ENCODE measurements at places on chromosomes 2 and 18. TPM values are rescaled to one million over a fixed set of nuclear protein-coding genes. Genes with fewer than 3 reads are reported as not detected.
A peak's percentile ranks its signal among the peaks of the same experiment; 100 is the strongest.

DNA sequence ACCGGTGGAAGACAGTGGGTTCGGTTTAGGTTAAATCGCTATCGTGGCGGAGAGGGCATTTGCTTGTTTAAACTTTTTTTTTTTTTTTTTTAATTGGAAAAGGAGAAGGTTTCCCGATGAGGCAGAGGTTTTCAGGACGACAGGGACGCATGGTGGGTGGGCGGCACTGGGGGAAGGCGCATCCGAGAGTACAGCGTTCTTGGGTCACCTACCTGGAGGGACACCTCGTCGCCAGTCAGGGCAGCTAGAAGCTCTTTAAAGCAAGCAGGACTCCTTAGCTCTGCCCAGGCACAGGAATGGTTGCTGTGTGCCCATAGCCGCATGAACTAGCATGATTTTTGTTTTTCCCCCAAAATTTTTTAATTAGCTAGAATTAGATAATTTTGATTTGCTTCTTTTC lies 437 bp downstream of the LDLRAD4 start:
- no peak for DNase-seq

The GPR35 gene
- 2.5 TPM for polyA plus RNA-seq

The ABCB11 gene
- not detected for polyA plus RNA-seq

DNA sequence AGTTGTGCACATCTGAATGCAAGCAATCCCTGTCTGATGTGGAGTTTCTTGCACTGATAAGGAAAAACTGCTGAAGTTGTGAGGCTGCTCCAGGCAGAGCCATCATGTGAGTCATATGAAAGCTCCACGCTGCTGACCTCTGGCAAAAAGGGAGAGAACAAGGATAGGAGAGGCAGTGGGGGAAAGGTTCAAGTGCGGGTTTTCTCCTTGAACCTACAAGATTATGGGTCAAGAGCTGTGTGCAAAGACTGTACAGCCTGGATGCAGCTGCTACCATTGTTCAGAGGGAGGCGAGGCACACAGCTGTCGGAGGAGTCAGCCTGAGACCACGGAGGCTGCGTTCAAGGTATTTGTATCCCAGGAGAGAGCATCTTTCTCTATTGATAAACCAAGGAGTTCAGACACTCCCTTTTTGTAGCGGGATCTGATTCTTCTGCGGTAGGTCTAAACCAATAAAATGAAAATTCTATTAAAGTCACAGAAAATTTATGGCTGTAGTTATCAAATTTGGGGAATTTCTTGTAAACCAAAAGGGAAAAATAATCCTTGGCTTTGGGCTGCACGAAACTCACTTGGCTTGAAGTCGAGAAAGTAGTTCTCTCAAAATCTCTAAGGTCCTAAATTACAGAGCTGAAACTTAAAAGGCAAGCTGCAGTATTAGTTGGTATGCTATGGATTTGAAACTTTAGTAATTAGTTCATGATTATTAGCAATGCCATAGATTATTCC lies at the start of gene CDK15:
TSS of gene CDK15 (plus strand) at position 96 of the 729 bp plus-strand sequence. CDS start at position 224, 128 bp downstream.
- peak; percentile 57 for DNase-seq

DNA sequence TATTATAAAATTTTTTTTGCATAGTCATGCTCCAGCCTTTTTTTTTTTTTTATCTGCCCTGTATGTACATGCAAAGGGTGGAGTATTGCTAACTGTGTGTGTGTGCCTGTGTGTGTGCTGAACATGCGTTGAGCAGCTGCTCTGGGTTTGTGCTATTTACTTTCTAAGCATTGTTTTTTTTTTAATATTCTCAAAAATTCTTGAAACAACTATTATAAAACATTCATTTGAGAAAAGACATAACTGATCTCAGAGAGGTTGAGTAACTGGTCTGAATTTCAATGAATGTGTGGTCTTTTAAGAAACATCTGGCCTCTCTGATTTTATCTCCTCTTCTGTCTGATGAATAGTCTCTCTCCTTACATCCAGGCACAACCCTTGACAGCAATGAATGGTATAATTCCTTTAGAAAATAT lies 366.0 kb upstream of the SLC14A2 start:
- no peak for DNase-seq

The POTEJ gene
- polyA plus RNA-seq = not detected

The CCDC150 gene
- polyA plus RNA-seq = 26.9 TPM

DNA sequence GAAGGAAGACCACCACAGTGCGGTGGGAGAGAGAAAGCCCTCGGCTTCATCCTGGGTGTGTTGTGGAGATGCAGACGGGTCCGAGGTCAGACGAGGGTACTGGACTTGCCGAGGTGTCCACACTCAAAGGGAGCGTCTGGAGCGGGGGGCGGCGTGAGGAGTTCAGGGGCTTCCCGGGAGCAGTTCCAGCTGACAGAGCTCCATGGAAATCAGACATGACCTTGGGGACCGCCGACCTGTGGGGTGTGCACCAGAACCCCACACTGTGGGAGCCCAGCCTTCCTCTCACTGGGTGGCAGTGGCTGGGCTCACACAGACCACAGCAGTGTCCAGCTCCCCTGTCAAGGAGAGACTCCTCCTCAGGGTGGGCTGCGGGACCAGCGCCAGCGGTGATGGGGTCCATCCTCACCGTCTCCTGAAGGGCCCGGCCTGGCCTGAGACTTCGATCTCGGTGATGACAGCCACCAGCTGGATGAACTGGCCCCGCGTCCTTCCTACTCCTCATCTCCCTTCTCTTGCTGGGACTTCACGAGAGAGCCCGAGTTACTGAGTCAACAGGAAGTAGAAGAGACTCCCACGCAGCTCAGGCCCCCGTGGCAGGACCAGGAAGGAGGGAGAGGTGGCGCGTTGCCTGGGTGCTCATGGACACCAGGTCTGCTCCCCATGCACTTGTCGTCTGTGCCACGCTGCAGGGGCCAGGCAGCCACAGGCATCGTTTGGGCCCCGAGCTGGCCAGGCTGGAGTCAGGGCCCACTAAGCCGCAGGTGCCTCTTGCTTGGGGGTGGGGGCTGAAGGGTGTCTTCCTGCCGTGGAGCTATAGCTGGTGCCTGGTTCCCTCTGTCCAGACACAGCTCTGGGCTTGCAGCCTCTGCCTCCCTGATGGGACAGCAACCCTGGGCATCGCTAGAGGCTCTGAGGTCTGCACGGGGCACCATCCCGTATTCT lies 101.9 kb upstream of the CTDP1 start:
- peak; percentile 69 for DNase-seq

DNA sequence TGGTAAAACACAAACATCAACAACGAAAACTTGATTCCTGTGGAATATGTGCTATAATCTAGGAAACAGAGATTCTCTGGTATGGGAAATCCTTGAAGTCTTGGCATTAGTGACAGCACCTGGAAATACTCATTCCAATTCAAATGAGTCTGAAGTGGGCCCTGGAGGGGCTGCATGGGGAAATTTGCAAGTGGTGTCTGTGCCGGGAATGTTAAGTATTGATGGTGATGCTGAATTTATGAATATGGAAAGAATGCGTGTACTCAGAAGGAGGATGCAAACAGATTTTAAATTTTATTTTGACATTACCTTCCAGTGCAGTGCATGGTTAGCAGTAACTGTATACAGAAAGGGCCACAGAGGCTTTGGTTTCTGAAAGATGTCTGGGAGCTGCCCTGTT lies 37.2 kb downstream of the PTPRM start:
- no peak for DNase-seq

- DNase-seq = no peak
Observed at GRCh38 chr2:85257970-85258605, 69.7 kb downstream of the TGOLN2 start.

DNA sequence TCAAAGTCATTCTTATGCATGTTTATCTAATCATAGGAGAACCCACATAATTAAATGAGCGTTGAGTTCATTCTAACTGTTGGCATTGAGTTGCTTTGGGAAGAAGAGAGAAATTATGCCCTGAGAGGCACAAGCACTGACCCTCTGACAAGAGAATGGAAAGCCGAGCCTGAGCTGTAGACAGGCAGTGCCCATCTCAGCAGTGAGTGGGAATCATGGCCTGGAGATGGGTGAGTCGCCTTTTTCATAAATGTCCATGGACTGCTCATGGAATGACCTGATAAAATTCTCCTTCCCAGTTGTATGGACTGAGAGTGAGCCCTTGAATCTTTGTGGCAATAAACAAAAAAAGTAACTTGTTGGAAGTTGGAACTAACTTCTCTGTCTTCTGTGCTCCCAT lies 21.4 kb upstream of the MYO3B start:
- no peak for DNase-seq

The PPP1R1C gene
- polyA plus RNA-seq = 2.1 TPM

The SERPINB11 gene
- polyA plus RNA-seq = not detected

- no peak for DNase-seq
Observed at GRCh38 chr18:35511428-35511827, 13.7 kb upstream of the INO80C start.

DNA sequence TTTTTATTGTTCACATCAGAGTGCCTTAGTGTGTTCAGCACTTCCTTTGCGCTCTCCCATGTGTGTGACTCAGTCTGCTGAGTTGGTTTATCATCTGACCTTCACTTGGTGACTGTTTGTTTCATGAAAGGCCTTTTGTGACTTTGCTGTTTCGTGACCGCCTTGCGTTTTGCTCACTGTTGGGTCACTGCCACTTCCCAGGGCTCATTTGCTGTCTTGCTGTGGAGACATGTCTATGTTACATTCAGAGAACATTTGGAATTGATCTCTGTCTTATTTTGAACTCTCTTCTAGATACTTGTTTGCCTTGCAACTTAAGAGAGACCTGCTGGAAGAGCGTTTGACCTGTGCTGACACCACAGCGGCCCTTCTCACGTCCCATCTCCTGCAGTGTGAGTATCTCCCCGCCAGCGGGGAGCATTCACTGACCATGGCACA lies 54.7 kb downstream of the FARP2 start:
- no peak for DNase-seq

The MYCN gene
- polyA plus RNA-seq = 39.6 TPM

GRCh38 chr2:25375989-25376545 lies 34.3 kb upstream of the DNMT3A start:
- no peak for DNase-seq

The UBR3 gene
- 35.3 TPM for polyA plus RNA-seq

The TMEM87B gene
- 18.2 TPM for polyA plus RNA-seq

The CERKL gene
- 13.3 TPM for polyA plus RNA-seq

DNA sequence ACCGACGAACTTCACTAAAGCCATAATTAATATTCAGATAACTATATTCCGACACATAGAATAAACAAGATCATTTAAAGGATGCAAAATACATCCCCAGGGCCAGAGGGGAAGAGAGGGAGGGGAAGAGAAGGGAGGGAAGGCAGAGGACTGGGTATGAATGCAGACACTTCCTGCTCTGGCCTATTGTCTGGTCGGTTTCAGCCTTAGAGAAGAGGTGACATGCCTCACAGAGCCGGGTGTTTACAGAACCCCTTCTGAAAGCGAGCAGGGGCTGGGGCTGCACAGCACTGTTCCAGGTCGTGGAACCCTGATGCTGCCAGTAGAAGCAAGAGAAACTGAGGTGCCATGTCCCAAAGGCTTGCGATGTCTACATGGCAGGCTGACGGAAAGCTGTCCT lies 31.0 kb downstream of the CELF4 start:
- no peak for DNase-seq

- no peak for DNase-seq
Observed at GRCh38 chr2:102940684-102941083, 178.9 kb downstream of the TMEM182 start.

Measured in renal pelvis (tissue), 12 donors.